ENCODE measurements at places on chromosomes 4 and X. TPM values are rescaled to one million over a fixed set of nuclear protein-coding genes. Genes with fewer than 3 reads are reported as not detected.

Gene MAGEE2
- polyA plus RNA-seq: 1.2 TPM

DNA sequence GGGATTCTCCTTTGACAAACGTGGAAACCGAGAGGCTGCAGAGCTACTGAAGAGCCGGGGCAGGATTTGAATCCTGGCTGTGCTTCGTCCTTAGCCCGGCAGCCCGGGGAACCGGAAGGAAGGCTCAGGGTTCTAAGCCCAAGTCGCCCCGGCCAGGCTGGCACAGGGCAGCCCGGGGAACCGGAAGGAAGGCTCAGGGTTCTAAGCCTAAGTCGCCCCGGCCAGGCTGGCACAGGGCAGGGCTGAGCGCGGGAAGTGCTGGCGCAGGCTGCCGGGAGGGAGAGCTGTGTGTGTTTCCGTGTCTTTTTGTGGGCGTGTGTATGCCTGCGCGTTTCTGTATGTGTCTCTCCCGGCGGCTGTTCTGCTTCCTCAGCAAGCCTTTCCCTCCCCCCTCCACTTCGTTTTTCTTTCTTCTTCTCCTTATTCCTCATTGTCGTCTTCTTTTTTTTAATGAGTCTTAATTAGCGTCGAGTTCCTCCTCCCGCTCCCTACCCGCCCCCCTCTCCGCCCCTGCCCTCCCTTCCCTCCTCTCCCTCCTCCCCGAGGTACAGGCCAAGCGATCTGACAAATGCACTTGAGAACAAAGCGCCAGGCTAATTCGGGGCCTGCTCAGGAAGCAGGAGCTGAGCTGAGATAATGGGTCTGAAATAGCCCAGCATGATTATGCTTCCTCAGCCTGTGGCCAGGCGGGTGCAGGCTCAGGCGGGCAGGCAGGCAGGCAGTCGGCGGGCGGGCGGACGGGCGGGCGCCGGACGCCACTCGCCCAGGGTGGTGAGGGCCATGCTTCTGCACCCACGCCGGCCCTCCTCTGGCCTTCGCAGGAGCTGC is 65.9 kb downstream of the EFNB1 start:
- peak; percentile 71 for DNase-seq

- DNase-seq: no peak
Observed at GRCh38 chr4:36187723-36188333, 56.5 kb downstream of the ARAP2 start.

DNA sequence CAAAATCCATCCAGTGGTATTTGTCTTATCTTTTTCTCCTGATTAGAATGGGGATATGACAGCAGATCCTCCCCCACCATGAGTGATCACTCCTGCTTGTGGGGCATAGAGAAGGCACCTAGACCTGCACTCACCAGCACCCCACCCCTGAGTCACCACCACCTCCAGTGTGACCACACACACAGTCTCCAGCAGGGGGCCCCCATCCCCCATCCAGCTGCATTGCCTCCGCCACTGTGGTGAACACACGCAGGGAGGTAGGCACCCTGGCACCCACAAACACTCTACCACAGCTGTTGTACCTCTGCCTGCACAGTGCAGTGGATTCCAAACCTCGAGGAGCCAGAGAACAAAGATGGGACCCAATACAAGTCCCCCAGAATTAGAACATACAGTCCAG is 9.0 kb upstream of the MAGEA8 start:
- no peak for DNase-seq

DNA sequence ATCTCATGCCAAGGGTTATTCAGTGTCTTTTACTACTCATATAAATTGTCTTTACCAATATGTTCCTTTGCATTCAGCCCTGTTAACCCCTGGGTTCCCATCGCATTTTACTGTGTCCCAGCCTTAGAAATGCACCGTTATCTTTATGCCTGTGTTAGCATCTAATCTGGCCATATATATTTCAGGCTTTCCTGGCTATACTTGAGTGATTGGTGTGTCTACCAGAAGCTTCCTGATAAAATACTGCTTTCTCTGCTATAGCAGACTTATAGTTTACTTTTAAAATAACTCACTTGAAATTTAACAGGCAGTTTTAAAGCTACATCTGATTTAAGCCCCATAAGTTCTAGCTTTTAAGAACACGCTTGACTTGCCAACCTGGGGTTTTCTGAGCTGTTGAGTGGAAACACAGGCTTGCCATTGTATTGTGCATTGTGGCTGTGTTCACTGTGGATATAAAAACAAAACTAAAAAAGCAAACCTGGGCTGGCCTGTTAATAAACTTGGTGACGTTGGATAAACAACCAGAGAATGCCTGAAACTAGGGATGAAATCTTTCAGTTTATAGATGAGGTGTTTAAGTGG is 185.3 kb upstream of the TAPT1 start:
- DNase-seq: no peak

DNA sequence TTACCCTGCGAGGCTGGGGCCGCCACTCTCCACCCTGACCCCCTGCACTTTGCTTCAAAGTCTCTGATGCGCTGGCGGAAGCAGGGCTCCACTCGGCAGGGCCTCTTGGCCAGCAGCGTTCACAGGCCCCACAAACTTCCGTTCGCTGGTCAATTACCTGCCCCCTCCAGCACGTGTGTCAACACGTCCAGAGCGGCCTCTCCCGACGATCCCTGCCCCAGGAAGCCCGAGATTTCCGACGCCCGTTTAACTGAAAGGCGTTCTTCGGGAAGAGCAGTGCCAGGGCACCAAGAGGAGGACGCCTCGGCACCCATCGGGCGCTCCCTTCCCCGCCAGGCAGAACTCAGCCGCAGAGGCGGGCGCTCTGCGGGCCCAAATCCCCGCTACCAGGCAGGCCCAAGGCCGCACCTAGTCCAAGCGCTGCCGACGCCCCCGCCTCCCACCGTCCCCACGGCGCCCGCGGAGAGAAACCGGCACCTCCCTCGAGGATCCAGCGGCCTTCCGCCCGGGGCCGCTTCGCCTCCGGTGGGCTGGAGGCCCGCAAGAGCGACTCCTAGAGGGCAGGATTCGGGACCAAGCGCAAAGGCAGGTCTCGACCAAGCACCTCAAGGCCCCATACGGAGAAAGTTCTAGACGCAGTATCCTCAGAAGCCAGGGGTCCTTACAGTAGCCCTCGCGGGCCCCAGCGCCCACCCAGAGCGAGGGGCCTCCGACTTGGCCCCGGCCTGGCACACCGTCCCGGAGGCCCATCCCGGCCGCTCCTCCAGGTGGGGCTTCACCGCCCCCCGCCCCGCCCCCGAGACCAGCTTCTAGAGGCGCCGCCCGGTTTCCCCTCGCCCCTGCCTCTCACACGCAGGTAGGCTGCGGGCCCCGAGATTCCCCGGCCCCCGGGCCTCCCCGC is 586 bp downstream of the BCAP31 start:
- DNase-seq: no peak

Gene KLKB1
- polyA plus RNA-seq: 3.1 TPM

DNA sequence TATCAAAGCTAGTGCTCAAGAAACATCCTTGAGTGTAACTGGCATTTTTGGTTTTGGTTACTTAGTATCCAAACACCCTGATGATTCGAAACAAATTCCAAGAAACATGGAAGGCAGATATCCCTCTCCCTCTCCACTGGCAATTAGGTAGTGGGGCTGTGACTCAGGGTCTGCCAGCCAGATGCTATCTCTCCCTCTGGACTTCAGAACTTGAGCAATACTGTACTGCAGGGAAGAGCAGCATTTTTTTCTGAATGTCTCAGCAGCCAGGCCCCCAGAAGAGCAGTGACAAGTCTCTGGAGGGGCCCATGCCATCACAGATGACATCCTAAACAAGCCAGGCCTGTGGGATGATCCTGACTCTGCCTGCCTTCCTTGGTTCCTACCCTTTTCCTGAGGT is 37.3 kb upstream of the BCORL1 start:
- DNase-seq: no peak

Gene RAB39B
- polyA plus RNA-seq: 1.00 TPM

Gene KIT
- polyA plus RNA-seq: 72.7 TPM

Data from left lung (tissue), 14 donors.